ENCODE measurements at places on chromosomes 6 and 20.

DNA sequence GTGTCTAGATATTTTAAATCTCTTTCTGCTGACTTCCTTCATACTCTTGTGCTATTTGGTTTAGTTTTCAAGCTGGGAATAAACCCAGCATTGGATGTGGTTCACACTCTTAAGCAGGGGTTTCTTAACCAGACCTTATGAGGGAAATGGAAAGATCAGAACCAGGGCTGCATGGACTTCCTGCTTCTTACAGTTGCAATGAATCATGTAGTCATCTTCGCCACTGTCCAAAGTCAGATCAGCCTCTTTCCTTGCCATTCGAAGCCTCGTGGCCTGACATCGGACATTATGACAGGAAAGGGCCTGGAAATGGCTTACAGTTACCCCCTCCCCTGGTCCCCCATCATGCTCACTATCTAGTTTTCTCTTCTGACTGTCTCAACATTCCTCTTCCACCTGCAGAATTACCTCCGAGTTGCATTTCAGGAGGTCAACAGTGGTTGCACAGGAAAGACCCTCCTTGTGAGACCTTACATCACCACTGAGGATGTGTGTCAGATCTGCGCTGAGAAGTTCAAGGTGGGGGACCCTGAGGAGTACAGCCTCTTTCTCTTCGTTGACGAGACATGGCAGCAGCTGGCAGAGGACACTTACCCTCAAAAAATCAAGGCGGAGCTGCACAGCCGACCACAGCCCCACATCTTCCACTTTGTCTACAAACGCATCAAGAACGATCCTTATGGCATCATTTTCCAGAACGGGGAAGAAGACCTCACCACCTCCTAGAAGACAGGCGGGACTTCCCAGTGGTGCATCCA lies 16.8 kb upstream of the NAA20 start:
- DNase-seq, result peak; percentile 52

DNA sequence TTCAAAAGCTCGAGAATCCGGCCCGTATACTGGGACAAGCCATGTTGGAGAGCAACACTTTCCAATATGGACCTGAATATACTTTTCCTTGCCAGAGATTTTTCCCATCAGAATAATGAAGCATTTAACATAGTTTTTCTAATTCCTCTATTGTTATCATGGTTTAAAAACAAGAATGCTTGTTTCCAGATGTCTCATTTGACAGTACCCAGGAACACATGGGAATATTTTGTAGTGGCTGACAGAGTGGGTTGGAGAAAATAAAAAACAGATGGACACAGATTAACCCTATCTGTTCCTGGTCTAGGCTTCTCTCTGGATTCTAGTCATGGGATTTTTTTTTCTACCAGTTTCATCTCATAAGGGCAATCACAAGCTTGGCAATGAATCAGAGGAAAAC lies 164.8 kb upstream of the CEP162 start:
- DNase-seq, result no peak

DNA sequence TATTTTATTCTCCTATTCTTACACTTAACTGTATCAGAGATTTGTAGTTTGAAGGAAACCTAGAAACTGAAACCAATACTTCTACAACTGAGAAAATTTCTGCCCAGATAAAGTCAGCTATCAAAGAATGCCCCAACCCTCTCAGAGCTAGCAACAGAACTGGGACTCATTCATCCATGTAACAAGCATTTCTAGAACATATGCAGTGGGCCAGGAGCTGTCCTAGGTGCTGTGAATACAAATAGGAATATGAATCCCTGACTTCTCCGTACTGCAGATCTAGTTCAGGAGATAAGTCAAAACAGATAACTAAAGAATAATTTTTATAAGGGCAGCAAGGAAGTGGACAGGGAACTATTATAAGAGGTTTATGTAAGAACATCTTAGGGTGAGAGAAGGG lies 654.1 kb upstream of the NOX3 start:
- no peak for DNase-seq

DNA sequence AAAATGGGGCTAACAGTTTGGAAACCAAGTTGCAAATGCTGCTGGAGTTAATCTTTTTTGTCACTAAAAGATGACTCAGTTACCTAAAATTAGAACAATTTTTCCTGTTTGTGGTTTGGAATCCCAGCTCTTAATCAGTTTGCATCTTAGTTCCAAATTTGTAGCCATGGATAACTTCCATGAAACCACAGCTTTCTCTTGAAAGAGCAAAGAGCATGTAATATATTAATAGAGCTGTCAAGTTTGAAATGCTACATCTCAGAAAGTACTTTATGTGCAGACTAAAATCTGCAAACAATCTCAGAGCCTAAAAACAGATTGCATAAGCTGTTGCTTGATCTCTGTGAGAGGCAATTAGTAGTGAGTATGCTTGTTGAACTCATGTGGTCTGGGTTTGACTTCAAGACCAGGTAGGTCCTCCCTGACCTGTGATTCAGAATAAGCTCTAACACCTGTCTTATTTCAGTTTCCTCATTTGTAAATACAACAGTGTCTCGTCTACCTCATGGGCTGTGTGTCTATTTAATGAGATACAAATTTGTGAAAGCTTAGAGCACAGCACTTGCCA lies 23.5 kb downstream of the DHX35 start:
- no peak for DNase-seq

DNA sequence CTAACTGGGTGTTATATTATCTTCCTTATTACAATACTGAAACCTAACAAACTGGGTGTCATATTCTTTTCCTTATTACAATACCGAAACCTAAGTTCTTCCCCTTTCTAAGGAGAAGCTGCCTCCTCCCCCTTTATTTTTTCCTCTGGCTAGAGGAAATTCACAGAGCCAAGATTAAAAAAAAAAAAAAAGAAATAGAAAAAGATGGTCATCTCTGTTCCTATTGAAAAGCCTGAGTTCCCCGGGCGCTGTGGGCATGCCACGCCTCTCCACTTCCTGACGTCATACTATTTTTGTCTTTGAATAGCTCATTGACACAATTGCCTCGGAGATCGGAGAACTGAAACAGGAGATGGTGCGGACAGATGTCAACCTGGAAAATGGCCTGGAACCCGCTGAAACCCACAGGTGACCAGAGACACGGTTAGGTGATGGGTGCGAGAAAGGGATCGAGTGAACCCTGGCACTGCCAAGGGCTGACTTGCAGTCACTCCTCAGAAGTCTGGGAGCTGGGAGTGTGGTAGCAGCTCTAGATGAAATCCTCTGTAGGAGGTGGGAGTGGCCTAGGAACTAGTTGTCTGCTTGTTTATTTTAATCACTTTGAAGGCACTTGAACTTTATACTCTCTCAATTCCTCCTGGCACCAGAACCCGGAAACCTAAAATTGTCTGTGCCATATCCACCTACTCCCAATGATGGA lies 82.2 kb upstream of the NAA20 start:
- peak; percentile 47 for DNase-seq

GRCh38 chr6:38671885-38672467 lies 31.0 kb downstream of the GLO1 start:
- peak; percentile 76 for DNase-seq

DNA sequence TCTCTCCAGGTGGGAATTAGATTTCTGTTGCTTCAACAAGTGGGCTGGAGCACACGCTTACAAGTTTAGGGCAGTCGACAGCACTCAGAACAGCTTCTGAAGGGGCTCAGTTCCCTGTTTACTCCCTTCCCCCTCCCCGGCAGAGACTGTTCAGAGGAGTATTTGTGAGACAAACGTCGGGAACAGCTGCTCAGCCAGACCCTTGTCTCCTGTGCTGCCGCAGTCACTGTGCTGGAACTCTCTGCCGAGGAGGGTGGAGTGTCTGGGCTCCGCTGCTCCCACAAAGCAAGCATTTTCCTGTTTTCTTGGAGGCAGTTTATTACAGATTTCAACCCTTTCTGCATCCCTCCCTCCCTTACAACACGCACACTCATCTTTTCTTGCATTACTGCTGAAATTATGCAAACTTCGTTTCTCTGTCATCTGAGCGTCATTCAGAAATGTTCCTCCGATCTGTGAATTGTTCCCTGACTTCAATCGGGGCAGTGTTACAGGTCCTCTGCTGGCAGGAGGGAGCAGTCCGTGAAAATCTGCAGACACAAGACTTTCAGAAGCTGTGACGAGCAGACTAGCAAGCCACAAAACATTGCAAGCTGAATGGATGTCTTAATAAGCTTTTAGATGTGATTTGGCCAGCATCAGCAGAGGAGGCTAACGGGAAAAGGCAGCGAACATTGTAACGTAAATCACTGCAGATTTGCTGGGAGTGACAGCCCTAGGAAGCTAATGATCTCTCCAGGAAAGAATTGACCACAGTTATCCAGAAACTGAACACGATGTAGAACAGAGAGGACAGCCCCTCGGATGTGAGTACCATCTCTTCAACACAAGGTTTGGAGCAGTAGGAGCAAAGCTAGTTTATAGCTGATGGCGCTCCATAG lies 76.2 kb downstream of the LYRM2 start:
- no peak for DNase-seq

GRCh38 chr20:36104244-36104643 lies 50.3 kb upstream of the EPB41L1 start:
- no peak for DNase-seq

DNA sequence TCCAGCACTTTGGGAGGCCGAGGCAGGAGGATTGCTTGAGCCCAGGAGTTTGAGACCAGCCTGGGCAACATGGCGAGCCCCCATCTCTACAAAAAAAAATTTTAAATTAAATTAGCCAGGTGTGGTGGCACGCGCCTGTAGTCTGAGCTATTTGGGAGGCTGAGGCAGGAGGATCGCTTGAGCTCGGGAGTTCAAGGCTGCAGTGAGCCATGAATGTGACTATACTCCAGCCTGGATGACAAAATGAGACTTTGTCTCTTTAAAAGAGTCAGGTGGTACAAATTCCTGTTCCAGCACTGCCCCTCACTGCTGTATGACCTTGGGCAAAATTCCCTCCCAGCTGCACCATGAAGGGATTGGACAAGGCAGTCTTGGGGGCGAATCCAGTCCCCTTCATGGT lies 28.5 kb downstream of the AHCY start:
- no peak for DNase-seq

- no peak for DNase-seq
Measured at GRCh38 chr20:4937407-4938319, 63.6 kb downstream of the SLC23A2 start.

DNA sequence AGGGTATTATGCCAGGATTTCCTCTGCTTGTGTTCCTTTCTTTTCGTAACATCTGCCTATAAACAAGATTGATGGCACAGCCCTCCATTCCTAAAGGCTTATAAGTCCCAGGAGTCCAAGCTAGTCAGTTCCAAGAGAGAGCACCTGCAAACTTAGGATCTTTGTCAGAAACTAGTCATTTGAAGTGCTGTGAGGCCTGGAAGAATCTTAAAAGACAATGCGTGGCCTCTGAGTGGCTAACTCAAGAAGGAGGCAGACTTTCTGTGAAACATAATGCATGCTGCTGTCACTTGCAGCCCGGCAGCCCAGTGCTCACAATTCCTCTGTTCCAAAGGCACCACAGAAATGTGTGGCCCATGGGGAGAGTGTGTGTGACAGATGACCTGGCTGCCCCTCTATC lies 135.0 kb upstream of the SUPT3H start:
- no peak for DNase-seq

DNA sequence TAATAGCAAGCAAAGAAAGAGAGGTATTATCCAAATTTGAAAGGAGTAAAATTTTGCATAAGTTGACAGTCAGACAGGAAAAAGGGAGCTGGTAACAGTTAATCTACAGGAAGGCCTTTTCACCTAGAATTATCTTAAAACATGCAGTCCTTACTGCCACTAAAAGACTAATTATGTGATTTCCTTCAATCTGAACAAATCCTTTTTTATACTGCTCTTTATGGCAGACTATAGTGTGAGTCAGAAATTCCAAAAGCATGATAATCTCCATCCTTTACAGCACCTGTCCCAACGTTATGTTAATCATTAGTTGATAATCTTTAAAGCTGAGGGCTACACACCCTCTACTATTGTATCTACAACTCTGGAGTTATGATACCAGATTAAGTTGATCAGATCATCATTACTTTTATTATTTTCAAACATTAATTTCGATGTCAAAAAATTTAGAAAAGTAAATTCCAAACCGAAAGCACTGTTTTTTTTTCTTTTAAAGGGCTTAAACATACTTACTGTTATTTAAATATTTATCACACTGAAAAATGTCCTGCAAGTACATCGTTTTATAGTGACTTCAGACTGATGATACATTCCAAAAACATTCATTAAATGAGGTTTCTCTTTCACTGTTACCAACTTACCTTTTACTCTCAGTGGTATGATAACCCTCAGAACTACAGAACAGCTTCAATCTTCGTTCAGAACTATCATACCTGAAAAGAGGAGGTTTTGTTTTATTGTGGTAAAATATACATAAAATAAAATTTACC lies 33.2 kb upstream of the AKAP7 start:
- no peak for DNase-seq

- DNase-seq, result no peak
Measured at GRCh38 chr6:55882718-55883569, 7.6 kb upstream of the BMP5 start.

DNA sequence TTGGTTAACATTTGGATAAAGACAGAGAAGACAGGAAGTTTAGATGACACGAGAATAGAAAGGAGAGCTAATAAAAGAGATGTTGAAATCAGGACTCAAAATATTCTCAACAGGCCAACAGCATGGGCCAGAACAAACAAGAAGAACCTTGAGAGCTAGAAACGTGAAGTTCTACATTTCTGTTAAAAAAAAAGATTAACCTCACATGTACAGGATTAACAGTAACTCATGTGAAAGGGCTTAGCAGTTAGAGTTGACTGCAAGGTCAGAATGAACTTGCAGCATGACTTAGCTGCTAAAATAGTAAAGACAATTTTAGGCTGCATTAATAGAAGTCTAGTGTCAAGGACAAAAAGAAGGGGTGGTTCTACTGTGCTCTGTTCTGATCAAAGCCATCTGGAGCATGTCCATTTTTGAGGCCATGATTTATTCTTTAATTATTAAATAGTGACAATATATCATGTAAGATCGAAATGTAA lies 331.1 kb upstream of the HSF2 start:
- DNase-seq, result no peak

DNA sequence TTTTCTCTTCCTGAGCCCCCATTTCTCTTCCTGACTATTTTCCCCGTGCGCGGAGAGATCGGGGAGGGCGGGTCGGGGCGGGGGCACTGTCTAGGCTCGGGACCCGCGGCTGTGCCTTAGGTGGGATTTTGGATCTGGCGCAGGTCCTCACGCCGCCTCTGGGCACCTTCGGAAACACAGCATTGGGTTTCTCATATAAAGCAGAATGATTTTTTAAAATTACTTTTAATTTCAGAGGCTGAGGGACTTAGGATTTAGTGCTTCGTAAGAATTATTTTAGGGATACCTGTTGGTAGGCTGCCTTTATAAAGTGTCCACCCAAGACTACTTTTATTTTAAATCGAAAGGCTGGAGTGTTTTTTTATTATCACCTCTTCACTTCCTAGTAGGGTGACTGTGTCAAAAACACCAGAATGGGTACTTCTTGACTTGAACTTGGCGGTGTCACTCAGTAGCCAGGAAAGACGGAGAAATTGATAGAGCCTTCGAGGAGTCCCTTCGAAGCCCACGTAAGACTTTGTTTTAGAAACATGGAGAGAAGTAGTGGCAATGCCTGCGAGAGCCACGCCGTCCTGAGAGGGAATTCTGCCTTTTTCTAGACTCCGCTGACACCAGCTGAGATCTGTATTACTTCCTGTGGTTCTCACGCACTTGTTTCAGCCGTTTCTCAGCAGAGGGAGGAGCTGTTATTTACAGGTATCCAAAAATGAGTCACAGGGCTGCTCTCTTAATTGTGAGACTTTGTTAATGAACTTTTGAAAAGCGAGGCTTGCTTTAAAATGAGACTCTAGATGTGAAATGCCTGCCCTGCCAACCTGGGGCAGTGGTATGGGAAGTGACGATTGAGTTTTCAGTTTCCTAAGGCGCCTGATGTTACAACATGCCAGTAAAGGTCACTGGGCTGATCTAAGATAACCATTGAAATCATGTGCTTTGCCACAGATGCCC lies 667 bp downstream of the STX11 start:
- peak; percentile 80 for DNase-seq

- DNase-seq, result no peak
Measured at GRCh38 chr6:169250660-169251059, 3.0 kb downstream of the THBS2 start.

Data from common myeloid progenitor, CD34-positive (primary cell).